ENCODE measurements at places on chromosomes 11 and 22.
A peak's percentile ranks its signal among the peaks of the same experiment; 100 is the strongest.

DNA sequence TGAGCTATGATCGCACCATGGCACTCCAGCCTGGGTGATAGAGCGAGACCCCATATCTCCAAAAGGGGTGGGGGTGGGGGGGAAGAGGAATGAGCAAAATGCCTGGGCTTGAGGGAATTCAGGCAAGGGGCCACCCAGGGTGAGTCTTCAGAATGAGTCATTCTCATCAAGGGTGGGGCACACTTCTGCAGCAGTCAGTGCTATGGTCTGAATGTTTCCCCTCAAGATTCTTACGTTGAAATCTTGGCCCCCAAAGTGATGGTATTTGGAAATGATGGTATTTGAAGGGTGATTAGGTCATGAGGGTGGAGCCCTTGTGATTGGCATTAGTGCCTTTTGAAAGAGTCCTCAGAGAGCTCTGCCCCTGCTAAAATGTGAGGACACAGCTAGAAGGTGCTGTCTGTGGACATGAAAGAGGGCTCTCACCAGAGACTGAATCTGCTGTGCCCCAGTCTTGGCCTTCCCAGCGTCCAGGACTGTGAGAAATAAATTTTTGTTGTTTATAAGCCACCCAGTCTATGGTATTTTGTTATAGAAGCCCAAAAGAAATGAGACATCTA lies 86.4 kb upstream of the THY1 start:
- DNase-seq = no peak

- DNase-seq = no peak
Observed at GRCh38 chr11:115126092-115126491, 378.1 kb downstream of the CADM1 start.

DNA sequence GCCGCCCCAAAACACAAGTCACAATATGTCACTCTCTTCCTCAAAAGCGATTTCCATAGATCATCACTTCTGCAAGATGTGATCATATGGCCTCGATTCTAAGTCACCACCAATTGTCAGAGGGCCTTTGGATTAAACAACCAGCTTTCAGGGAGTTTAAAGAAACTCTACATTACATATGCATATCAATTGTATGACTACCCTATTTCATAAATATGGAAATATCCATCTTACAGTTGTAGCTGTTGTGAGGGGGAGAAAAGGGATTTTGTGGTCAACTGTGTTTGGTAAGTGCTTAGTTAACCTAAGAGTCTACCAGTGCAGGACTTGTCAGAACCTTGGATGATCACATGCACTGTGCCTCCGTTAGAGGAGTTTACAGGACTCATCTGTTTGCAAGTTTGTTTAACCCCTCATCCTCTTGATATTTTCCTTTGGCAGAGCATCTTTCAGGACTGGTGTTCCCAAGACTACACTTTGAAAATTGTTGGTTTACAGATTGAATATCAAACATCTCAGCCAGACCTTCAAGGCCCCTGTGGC lies 99.9 kb downstream of the CHST1 start:
- DNase-seq = no peak

DNA sequence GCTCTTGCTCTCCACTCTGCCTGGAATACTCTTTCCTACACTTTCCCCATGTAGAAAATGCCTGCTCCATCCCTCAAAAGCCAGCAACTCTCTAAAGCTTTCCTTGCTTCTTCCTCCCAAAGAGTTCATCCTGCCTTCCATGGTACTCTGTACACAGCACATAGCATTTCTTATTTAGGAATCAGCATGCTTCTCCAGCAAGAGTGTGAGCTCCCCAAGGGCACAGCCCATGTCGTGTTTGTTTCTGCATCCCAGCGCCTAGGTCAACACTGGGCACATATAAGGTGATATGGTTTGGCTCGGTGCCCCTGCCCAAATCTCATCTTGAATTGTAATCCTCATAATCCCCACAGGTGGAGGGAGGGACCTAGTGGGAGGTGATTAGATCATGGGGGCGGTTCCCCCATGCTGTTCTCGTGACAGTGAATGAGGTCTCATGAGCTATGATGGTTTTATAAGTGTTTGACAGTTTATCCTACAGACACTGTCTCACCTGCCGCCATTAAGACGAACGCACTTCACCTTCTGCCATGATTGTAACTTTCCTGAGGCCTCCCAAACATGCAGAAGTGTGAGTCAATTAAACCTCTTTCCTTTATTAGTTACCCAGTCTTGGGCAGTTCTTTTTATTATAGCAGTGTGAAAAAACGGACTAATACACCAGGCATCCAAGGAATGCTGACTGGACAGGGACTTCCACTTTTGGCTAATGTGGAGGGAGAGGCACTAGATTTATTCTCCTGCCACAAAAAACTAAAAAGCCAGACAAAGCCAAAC lies 8.2 kb downstream of the VPS37C start:
- DNase-seq = no peak

DNA sequence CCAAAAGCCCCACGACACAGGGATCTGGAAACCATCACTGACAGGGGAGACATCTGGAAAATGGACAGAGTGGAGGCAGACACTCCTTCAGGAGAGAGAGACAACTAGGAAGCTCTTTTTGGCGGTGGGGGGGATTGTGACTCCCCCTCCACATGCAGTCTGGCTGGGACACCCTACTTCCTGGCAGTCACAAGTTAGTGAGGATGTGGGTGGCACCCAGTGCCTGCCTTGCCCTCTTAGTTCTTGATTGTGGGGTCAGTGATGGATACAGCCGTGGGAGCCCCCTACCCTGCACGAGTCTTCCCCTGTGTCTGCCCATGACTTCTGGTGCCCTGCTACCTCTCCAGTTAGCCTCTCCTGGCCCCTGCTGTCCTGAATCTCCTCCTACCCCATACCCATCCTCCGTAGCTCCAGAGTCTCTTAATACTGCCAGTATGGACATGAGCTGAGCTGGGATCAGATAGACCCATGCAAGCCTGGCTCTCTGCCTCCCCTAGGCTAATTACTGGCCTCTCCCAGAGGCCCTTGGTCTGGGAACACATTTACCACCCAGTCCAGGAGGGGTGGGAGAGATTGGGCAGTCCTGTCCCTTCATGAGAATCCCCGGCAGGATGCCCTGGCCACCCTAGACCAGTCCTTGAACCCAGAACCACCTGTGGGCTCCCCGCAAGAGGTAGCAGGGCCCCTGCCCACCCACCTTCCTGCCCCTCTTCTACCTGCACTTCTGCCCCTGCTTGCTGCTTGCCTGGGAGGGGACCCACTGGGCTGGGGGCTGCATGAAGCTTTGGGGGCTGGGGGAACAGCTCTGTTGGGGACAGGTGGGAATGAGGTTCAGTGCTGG lies 22.8 kb downstream of the RHBDD3 start:
- DNase-seq = peak; percentile 9

- DNase-seq = no peak
Observed at GRCh38 chr11:12799334-12799835, 125.2 kb downstream of the TEAD1 start.

DNA sequence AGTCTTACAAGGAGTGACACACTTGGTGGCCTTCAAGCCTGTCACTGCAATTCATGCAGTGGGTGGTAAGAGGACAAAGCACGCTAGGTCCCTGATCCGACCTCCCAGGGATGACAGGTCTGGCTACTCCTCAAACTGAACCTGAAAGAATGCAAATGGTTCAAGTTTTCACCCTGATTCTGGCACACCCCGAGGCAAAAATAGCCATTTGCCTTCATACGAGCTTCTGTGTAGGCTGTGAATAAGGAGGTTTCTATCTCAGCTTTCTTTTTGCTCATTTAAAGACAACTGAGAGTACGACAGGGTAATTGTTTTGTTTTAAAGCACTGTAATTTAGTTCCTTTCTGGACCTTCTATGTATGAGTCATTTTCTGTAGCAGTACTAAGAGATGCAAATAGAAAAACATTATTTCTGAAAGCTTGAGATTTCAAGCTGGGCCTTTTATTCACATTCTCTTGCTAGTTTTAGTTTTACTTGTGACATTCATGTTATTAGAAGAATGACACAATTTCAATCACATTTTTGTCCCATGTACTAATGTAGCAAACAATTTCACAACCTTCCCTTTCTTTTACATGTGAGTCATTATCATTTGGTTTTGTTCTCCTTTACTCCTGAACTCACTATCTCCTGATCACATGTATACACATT lies 56.6 kb upstream of the FDX1 start:
- DNase-seq = no peak

- DNase-seq = no peak
Observed at GRCh38 chr11:107478922-107479321, 21.3 kb upstream of the CWF19L2 start.

DNA sequence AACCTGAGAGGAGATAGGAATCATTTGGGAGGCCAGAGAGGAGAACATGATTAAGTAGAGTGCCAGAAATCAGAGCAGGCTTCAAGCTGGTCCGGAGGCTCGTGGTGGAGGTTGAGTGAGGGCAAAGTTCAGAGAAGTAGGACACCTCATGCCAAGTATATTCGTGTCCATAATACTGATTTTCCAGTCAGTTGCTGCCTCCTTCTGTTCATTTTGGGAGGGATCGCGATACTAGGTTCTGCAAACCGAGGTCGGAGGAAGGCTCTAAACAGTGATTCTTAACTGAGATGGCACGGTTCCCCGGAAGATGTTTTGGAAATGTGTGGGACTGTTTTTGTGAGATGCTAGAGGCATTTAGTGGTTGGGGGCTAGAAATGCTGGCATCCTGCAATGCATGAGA lies 13.6 kb upstream of the CD3E start:
- DNase-seq = no peak

- no peak for DNase-seq
Observed at GRCh38 chr11:78080084-78080817, 589 bp upstream of the NDUFC2 start.

DNA sequence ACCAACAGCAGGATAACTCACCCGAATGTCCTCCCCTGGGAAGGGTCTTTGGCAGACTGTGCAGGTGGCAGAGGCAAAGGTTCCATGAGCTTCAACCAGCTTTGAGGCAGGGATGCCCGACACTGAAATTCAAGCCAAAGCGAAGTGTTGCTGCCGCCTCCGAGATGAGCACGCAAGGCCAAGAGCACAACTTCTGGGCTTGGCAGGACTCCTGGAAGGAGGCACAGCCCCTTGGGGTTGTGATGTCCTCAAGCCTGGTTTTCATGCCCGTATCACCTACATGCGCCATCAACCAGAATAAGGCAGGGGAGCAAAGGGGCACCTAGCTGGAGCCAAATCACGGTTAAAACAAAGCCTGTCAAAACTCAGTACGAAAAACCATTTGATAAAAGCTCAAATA lies 5.7 kb downstream of the SIRT3 start:
- DNase-seq = no peak

DNA sequence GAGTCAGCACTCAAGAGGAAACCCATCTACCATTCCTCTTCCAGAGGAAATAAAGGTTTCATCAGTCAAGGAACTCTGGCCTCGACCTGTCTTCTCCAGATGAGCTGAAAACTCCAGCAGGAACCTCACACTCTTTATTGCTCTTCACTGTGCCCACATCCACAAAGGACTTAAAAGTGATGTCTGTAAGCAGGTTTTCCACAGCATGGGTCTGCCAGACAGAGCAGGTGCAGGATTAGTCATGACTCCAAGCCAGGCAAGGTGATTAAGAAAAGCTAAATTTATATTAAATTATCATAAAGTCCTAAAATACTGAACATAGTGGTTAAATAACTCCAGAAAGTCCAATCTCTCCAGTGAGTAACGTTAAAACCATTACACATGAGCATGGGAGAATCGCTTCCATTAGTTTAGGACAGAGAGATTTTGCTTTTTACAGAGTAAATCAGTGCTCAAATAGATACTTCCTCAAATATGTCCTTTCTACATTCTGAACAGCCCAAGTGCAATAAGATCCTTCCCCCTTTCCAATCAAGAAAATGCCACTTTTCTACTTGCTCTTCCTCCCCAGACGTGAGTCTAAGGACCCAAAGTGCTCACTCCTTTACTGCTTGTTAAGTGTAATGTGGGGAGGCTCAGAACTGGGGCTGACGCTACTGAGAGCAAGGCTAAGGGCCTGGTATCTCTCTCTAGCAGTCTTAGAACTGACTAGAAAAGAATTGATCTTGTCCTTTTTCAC lies 10.7 kb upstream of the CKAP5 start:
- DNase-seq = no peak

DNA sequence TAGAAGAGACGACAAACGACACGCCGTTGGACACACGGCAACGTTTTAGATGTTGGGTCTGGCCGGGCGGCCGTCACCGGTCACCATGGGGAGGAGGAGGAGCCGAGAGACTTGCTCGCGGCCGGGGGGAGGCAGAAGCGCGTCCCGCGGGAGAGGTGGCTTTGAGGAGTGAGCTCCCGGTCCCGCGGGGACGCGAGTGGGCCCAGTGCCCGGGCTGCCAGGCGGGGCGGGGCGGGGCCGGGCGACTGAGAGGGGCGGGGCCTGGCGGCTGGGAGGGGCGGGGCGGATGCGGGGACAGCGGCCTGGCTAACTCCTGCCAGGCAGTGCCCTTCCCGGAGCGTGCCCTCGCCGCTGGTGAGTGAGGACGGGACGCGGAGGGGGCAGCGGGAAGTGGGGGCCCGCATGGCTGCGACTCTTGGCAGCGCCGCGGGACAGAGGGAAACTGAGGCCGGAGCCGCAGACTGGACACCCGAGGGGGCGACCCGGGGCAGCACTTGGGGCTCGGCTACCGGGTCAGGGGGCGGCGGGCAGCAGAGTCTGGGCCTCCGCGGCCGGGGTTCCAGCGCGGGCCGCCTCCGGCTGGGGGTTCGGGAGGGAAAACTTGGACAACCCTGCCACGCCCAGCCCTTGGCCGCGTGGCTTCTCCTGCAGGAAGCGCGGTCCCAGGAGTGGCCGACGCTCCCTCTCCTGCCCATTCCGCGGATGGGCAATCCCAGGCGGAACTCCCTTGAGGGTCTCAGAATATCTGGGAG lies at the start of gene TSPO:
TSS of gene TSPO (plus strand) at position 309 of the 752 bp plus-strand sequence. CDS start 7,680 bp downstream, outside the sequence.
- DNase-seq = no peak

DNA sequence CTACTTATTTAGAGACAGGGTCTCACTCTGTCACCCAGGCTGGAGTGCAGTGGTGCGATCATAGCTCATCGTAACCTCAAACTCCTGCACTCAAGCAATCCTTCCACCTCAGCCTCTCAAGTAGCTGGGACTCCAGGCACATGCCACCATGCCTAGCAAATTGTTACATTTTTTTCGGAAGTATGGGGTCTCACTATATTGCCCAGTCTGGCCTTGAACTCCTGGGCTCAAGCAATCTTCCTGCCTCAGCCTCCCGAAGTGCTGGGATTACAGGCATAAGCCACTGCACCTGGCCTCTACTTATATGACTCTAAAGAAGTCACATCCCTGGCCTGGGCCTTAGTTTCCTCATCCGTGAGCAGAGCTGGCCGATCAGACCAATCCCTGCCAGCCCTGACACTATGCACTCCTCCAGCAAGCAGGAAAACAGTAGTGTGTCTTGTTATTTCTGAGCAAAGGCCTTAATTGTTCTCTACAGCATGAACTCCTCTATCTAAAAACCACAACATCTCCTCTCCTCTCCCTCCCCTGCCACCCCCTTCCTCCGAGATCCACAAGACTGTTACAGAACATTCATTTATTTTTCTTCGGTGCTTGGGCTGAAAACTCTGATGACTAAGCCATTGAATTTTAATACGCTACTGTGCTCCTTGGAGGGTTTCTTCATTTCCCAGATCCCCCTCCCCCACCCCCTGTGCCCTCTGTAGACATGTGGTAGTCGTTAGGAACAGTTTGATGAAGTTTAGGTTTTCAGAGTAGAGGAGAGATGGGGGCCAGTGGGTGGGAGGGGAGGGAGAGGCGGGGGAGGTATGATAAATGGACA lies 91.5 kb downstream of the ABTB2 start:
- no peak for DNase-seq

GRCh38 chr11:36540998-36541397 lies 26.8 kb upstream of the RAG1 start:
- peak; percentile 19 for DNase-seq
